Sciatic nerve (tissue), 2 donors: ENCODE measurements at places on chromosomes 4 and X.

GRCh38 chr4:188911199-188911598 lies 772.0 kb downstream of the TRIML1 start:
- DNase-seq, result no peak

- DNase-seq, result no peak
These were observed 104.1 kb downstream of the FIP1L1 start for GRCh38 chr4:53481586-53481985.

DNA sequence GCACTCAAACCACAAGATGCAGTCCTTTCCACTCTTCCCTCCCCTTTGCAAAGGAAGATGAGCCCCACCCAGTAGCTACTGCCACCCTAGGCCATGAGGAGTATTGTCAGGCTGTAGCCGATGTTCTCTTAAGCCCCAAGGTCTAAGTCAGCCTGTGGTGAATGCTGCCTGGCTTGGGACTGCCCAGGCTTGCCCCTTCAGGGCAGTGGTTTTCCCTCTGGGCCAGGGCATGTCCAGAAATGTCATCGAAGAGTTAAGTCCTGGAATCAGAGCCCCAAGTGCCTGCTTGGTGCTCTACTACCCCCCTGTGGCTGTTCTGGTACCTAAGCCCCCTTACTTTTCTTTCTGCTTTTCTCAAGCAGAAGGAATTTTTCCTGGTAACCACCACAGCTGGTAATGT lies 11.8 kb upstream of the PGK1 start:
- DNase-seq, result no peak

GRCh38 chr4:1345903-1346780 lies 866 bp upstream of the UVSSA start:
- DNase-seq, result peak; percentile 78

DNA sequence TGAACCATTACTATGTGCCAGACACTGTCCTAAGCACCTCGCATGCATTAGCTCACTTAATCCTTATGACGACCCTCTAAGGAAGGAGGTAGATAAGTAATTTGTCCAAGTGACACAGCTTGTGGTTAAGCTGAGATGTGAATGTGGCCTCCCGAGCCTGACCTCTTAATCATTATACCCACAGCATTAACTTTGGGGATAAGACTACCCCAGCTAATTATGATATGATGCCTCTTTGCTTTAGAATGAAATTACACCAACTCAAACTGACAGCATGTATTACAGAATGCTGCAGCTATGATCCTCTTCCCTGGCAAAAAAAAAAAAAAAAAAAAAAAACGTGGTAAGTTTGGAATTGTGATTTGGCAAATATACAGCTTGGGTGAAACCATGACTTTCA lies 53.5 kb downstream of the APBB2 start:
- no peak for DNase-seq

DNA sequence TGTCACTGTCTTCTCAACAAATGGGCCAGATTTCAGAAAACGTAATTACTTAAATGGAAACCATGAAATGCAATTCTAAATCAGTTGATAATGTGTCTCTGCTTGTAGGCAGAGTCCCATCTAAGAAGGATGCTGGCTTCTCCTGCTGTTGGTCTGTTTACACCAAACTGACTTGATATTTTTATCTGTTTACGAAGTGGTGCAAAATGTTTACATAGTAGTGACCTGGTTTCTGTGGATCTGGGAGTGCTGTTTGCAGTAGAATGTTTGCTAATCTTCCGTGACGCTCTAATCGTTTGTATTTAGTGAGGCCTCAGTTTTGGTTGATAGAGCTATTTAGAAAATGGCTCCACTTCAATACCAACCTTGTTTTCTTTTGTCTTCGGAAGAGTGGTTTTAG lies 213.5 kb downstream of the VEGFC start:
- DNase-seq, result no peak

DNA sequence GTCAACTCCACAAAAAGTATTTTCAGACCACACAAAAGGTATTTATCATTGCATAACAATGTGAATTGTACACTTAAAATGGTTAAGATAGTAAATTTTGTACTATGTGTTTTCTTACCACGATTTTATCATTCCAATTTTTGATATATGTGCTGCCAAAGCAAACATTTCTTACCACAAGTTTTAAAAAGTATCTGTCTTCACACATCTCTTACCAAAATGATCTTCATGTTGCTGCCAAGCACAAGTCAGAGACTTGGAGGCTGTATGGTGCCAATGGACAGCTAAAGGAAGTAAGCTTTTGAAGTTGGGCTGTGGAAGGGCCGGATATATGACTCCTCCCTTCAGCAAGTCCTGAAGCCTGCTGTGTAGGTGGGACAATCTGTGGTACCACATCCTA lies 67.9 kb downstream of the TMLHE start:
- no peak for DNase-seq

DNA sequence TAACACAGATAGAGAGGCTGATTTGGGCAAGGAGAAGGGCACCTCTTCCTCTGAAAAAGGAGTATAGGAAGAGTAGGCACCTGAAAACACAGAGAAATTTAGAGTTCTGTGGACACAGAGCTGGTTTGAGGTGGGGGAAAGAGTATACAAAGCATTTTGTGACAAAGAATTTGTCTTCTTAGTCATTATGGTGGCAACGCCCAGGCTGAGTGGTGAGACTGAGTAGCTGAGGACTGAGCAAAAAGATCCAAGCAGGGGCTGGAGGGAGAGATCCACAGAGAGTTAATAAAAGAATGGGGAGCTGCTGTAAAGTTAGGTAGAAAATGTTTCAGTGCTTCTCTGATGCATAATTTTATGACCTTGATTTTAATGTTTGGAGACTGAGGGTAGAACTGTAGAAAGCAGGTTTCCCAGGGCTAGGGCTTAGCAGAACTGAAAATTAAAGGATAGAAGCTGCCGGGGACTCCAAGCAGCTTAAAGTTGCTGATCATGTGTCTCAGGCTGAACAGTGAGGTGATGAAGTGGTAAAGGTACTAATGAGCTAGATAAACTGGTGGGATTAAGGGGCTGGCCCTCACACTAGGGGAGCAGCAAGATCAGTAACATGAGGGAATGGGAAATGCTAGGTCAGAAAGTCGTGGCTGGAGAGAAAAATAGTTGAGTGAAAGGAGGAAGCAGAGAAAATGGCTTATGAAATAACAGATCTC lies 118.9 kb downstream of the CEP44 start:
- DNase-seq, result no peak

GRCh38 chrX:68307769-68308168 lies 125.5 kb downstream of the OPHN1 start:
- DNase-seq, result no peak

DNA sequence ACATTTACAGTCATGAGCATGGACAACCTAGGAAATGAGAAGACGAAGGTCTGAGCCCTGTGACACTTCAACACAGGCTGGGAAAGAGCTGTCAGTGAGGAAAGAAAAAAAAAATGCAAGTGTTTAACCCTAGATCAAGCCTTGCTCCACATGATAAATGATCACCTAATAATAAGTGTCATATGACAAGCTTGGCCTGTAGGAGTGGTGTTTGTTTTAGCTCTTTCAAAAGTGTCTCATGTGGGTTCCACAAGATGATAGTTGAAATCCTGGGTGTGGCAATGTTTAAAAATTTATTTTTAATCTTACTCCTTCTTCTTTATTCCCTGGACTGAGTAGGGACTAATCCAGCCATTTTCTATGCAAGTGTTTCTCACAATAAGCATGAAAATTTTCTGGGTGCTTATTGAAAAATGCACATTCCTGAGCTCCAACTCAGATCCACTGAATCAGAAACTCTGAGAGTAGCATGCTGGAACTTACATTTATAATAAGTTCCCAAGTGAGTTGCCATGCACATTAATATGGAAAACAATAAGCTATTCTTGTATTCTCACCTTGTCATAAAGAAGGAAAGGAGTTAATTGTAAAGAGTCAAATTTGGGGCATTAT lies 138.3 kb downstream of the AREG start:
- no peak for DNase-seq

- no peak for DNase-seq
These were observed 653.9 kb upstream of the MAGEB2 start for GRCh38 chrX:29561417-29561816.

DNA sequence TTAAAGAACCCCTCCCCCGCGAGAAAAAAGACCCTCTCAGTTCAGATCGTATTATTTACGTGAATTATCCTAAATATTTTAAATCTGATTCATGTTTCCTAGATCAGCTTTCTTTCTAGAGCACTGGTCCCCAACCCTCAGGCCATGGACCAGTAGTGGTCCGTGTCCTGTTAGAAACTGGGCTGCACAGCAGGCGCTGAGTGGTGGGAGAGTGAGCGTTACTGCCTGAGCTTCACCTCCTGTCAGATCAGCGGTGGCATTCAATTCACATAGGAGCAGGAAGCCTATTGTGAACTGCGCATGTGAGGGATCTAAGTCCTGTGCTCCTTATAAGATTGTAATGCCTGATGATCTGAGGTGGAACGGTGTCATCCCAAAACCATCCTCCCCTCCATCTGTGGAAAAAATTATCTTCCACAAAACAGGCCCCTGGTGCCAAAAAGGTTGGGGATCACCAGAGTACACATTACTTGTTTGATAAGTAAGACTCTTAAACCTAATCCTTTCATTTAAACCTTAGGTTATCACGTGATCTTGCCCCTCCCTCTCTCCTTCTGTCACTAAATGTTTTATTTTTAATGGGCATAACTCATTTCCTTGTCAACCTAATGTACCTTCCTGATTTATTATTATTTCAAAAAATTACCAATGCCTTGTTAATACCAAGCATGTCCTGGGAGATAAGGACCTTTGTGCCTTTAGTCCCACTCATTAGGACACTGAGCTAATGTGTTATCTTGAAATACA lies 442.9 kb downstream of the TLL1 start:
- no peak for DNase-seq

DNA sequence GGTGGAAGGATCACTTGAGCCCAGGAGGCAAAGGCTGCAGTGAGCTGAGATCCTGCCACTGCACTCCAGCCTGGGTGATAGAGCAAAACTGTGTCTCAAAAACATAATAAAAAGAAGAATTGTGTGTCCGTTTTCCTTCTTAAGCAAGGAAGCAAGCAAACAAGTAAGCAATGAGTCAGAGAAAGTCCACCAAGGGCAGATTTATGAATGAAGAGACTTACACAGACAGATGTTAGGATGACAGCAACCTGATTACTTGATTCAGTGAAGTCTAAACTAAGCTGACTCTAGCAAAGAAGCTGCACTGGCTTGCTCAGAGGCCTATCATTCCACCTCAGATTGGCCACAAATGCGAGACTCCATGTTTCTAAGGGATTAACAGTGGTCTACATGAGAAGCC lies 34.1 kb upstream of the SCML1 start:
- DNase-seq, result no peak

DNA sequence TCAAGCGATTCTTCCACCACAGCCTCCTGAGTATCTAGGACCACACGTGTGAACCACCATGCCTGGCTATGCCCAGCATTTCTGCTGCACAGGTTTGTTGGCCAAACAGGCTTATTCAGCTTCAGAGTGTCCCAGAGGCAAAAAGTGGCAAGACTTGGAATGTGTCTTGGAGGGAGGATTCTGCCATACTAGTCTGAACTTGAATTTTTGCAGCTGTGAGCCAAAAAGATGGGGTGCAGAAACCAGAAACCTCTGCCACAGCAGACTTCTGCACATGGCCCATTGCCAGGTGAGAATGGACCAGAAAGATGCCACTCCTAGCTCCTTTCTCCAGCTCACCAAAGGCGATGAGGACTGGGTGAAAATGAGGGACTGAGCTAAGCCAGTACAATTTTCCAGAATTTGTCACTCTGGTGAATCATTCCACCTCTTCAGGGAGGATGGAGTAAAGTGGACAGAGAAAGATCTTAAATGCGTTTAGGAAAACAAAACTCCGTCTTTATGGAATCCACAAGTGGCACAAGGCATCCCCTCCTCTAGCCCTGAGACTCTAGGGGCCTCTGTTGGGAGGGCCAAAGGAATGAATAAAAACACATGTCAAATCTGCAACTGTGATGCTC lies 369.1 kb upstream of the CLNK start:
- no peak for DNase-seq

GRCh38 chr4:48133669-48134068 lies 381 bp downstream of the TXK start:
- no peak for DNase-seq

- no peak for DNase-seq
These were observed 120.0 kb downstream of the SPRY1 start for GRCh38 chr4:123516576-123516975.

GRCh38 chr4:11497212-11497806 lies 68.6 kb upstream of the HS3ST1 start:
- DNase-seq, result no peak

- DNase-seq, result no peak
These were observed 25.8 kb downstream of the CRMP1 start for GRCh38 chr4:5866841-5867813.

DNA sequence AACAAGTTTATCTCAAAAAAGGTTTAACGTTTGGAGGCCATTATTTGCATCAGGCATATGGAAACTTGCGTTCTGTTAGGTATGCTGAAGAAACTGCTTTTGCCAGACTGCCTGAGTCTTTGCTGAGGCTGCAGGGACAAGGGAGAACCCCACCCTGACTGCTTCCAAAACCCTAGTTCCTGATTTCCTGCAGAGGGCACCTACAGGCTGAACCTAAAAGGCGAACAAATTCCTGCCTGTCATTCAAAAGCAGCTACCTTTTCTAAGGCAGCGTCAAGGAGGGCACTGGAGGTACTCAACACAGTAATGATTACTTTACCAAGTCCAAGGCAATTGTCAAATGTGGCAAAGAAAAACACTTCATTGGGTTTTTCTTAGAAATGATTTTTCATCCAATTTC lies 578 bp upstream of the CORIN start:
- DNase-seq, result no peak

GRCh38 chr4:114358901-114359300 lies 239.7 kb upstream of the UGT8 start:
- no peak for DNase-seq

DNA sequence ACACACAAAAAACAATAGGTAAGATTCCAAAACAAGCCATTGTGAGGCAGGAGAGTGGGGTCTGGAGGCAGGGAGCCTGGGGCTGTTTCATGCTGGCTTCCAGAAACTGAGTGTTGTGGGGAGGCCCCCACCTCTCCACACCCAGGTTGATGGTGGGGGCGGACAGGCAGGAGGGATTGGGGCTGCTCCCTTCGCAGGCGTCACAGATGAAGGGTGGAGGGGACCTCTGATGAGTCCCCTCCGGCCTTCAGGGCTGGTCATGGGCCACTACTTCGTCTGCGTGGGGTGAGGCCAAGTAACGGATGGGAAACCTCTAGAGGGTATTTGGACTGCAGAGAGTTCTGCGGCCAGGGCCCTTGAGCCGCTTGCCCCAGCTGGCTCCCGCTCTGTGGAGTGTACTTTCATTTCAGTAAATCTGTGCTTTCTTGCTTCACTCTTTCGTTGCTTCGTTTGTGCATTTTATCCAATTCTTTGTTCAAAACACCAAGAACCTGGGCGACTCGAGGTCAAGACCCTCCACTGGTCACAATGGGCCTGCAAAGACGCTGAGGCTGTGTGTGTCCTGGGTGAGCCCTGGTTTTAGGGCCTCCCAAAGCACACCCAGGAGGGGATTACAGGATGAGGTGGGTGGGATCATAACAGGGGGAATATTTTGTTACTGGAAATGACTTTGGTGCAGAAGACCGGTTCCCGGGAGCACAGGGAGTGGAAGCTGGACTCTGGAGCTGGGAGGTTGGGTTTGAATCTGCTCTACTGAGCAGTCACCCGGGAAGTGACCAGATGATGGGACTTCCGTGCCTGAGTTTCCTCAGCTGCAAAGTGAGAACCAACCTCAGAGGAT lies 83.7 kb upstream of the ADRA2C start:
- DNase-seq, result no peak

- no peak for DNase-seq
These were observed 4.0 kb upstream of the FATE1 start for GRCh38 chrX:151711787-151712186.
